ENCODE measurements at places on chromosomes 7 and 10. TPM values are rescaled to one million over a fixed set of nuclear protein-coding genes. Genes with fewer than 3 reads are reported as not detected.

The PPP3CB gene
- total RNA-seq, result 47.1 TPM

The GNAT3 gene
- not detected for total RNA-seq

The PRKCQ gene
- 4.3 TPM for total RNA-seq

The FAM20C gene
- 33.8 TPM for total RNA-seq

The UTF1 gene
- total RNA-seq, result not detected

DNA sequence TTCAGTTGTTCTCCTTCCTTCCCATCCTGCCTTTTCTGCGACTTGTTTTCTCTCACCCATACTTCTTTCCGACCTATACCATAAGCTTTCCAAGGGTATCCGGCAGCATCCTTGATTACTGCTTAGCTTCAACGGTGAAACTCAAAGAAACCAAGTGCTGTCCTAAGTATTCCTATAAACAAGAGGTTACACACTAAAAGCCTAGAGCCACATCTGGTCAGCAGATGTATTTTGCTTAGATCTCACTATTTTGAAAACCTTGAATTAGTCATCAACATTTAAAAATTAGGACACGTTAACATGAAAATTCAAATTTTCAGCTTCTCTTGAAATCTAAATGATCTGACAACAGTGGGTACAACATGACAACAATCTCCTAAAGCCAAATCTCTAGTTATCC, 20.0 kb downstream of the ARHGAP21 start:
- no peak for DNase-seq

- DNase-seq, result no peak
Measured at GRCh38 chr7:88760136-88760515, 626 bp downstream of the ZNF804B start.

- peak; percentile 81 for DNase-seq
Measured at GRCh38 chr10:45420453-45421192, 46.6 kb downstream of the ALOX5 start.

DNA sequence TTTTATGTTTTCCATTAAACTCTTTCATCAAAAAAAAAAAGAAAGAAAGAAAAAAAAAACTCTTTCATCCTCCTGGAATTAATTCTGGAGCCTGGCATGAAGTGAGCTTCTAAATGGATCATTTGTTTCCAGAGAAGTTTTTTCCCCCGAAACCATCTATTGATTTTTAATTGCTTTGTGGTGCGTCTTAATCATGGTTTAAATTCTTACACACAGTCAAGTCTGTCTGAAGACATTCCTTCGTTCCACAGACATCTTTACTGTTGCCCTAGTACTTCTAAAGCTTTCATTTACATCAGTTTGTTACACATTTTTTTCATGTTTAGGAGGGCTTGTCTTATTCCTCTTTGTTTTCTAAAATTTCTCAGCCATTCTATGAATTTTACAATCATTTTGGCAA, 493.4 kb upstream of the FOXK1 start:
- no peak for DNase-seq

DNA sequence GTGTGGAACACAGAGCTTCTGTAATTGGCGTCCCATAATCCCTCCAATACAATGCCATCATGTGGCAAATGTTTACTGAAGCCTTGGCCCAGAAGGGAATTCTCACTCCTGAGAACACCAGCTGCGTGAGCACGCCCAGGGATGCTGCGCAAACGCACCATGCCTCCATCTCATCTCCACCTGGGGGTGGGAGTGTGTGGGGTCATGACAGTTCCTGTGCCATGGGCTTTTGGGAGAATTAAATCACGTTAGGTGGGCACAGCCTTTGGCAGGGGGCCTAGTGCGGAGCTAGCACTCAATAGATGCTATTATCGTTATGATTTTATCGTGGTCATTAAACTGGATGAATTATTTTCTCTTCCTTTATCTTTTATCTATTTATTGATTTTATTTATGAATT, 15.8 kb downstream of the WDFY4 start:
- DNase-seq, result no peak

- DNase-seq, result no peak
Measured at GRCh38 chr10:6278519-6279120, 75.9 kb downstream of the PFKFB3 start.

DNA sequence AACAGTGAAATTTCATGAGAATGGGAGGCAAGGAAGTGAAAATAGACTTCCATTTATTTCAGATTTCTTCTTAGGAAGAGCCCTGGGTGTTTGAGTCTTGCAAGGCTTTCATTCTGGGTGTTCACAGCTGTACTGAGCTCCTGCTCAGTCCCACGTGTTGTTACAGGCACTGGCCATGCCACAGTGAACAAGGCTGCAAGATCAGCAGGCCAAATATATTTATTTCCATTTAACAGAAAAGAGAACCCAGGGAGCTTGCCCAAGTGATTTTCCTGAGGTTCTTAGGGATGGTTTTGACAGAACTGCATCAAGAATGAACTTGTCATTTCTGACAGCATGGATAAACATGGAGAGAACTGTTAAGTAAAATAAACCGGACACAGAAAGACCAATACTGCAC, 54.5 kb upstream of the CD36 start:
- no peak for DNase-seq

- no peak for DNase-seq
Measured at GRCh38 chr7:141646826-141647480, 55.0 kb downstream of the DENND11 start.

DNA sequence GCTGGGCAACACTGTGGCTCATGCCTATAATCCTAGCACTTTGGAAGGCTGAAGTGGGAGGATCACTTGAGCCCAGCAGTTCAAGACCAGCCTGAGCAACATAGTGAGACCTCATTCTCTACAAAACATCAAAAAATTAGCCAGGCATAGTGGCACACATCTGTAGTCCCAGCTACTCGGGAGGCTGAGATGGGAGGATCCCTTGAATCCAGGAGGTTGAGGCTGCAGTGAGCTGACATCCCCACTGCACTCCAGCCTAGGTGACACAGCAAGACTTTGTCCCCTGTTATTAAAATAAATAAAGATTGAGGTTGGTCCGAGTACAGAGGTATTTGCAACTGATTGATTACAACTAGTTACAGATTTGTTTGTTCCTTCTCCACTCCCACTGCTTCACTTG, 44.1 kb downstream of the SKIDA1 start:
- DNase-seq, result no peak

- no peak for DNase-seq
Measured at GRCh38 chr7:15920953-15921352, 234.5 kb upstream of the MEOX2 start.
